Forelimb muscle (tissue), 1 donor: ENCODE measurements at places on chromosomes 7 and 10. TPM values are rescaled to one million over a fixed set of nuclear protein-coding genes. Genes with fewer than 3 reads are reported as not detected.
A peak's percentile ranks its signal among the peaks of the same experiment; 100 is the strongest.

Gene PNLIPRP2
- polyA plus RNA-seq = 0.25 TPM

- DNase-seq = no peak
These were observed 27.0 kb downstream of the MCMBP start for GRCh38 chr10:119845656-119846055.

DNA sequence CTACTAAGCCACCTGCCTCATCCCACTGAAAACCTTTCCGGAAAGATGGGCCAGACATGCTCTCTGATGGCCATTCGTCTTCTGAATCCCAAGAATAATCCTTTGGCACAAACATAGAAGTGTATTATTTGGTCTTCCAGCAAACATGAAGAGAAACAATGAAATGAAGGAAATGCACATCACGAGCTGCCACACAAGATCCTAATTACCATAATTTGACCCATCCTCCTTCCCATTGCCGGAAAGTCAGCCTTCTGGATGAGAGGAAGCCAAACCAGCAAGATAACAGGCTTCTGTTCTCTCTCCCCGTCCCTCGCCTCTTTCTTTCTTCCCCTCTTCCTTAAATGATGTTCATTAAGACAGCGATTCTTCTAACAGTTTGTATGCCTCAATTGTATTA lies 218.9 kb upstream of the KMT2E start:
- no peak for DNase-seq

DNA sequence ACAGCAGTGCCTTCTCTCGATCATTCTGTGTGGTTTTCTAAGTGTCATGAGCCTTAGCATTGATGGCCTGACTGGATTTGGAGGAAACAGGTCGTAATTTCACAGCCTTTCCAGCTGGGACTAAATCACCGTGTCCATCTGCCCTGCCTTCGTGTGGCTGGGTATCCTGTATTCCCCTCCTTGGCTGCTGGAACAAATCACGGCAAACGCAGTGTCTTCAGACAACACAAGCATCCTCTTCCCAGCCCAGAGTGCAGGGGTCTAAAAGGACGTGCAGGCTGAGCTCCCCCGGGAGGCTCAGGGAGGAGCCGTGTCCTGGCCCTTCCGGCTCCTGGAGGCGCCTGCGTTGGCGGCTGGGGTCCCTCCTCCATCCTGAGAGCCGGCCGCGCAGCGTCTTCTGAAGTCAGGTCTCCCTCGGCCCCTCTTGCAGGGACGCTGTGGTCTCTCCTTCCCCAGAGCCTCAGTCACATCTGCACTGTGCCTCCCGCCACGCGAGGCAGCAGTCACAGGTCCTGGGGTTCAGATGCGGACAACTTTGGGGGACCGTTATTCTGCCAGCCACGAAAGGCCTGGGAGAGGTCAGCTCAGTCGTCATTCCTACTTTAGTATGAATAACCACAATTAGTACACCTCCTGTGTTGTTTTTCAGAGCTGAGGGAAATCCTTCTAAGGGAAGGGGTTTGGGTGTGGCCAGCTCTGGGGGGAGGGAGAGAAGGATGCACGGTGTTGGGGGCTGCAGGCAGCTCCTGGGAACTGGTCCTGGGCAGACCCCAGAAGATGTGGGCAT lies 41.1 kb downstream of the FAM20C start:
- DNase-seq = no peak

- DNase-seq = no peak
These were observed 105.7 kb downstream of the CDK14 start for GRCh38 chr7:90701771-90702170.

- no peak for DNase-seq
These were observed 194.9 kb downstream of the GPAM start for GRCh38 chr10:111988646-111989045.

DNA sequence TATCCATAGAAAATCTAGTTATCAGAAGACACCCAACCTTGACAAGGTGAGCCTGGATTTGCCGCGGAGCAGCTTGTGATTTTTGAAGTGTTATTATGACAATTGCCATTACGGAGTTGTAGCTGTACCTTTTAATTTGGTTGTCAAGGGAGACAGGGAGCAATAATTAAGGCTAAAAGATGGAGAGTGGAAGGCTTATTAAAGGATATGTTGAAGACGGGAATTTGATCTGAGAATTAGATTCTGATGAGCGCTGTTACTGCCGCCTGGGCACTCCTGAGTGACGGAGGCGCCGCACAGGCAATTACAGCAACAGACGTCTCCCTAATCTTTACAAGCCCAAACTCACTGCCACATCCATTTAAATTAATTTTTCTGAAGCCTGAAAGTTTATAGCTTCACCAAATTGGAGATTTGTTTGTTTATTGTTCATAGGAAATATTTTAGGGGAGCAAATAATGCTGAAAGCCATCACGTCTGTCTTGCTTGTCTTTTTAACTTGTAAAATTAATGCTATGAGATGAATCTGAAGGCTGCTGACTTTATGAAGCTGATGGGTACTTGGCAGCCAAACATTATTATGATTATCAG lies 475.0 kb upstream of the ADARB2 start:
- DNase-seq = no peak

GRCh38 chr7:136687693-136688322 lies 180.6 kb upstream of the CHRM2 start:
- DNase-seq = no peak

DNA sequence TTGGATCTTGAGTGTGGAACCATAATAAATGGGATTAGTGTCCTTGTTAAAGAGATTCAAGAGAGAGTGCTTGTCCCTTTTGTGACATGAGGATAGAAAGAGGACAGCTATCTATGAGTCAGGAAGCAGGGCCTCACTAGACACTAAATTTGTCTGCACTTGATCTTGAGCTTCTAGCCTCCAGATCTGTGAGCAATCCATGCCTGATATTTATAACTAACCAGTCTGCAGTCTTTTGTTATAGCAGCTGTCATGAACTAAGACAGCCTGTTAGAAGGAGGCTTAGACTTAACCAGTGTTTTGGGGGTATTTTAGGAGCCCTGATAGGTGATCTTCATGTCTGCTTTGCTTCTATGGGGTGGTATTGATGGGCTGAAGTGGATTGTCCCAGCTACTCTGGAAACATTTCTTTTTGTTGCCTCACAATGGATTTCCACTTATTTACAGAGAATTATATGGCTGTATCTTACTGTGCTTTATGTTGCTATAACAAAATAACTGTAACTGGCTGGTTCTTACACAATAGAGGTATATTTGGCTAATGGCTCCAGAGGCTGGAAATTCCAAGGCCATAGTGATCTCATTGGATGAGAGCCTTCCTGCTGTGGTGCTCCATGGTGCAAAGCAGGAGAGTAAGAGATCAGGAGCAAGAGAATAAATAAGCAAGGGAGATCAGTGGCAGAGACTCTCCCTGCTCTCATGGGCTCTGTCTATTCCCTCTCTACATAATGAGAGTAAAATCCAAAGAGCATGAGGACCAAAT lies 23.4 kb upstream of the AKR1C3 start:
- DNase-seq = no peak

- DNase-seq = no peak
These were observed 15.5 kb downstream of the AGAP3 start for GRCh38 chr7:151101621-151102396.

GRCh38 chr7:32169228-32169627 lies 99.0 kb upstream of the PDE1C start:
- no peak for DNase-seq

DNA sequence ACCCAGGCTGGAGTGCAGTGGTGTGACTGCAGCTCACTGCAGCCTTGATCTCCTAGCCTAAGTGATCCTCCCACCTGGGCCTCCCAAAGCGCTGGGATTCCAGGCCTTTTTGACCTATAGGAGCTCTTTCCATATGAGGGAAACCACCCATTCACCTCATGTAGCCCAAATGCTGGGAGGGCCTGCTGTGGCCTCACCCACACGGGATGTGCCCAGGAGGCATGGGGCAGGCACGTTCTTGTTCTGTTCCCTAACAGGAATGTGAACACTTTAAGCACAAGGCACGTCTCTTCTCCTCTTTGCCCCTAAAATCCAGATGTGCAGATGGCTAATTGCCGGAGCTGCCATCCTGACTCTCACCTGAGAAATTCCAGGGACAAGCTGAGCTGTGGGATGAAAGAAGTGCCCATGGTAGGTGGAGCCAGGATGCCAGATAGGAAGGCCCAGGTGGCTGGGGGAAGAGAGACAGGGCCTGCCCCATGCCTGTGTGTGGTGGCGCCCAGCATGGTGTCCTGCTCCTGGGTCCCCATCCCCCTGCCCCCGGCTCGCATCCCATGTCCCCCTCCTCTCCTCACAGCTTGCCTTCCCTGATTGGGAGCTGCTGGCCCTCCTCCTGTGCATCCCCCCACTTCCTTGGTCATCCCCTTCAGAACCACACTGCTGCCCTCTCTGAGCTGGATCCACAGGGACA lies 17.3 kb downstream of the CAMK2B start:
- DNase-seq = no peak

DNA sequence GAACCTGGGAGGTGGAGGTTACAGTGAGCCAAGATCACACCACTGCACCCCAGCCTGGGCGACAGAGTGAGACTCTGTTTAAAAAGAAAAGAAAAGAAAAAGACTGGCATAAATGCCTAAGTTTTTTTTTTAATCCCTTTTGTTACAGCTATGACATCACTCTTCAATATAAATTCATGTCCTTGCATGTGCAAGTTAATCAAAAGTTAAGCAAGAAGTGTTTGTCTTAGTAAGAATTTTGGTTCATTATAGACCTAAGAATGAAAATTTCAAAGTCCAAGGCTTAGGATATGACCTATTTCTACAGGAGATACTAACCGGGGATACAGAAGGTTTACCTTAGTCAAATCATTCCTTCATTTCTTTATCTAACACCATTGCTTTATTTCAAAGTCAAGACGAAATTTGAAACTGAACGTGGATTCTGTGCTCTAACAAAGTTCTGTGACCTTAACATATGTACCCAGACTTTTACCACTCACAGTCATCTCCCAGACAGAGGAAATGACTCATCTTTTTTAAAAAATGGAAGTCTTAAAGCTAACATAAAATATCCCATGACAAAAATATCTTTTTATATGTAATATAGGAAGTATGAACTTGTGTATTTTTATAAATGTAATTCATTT lies 29.3 kb upstream of the ITGB8 start:
- no peak for DNase-seq

Gene TFEC
- 1.2 TPM for polyA plus RNA-seq

Gene TUBAL3
- polyA plus RNA-seq = 0.20 TPM

GRCh38 chr7:112701456-112701855 lies 88.7 kb downstream of the TMEM168 start:
- no peak for DNase-seq

DNA sequence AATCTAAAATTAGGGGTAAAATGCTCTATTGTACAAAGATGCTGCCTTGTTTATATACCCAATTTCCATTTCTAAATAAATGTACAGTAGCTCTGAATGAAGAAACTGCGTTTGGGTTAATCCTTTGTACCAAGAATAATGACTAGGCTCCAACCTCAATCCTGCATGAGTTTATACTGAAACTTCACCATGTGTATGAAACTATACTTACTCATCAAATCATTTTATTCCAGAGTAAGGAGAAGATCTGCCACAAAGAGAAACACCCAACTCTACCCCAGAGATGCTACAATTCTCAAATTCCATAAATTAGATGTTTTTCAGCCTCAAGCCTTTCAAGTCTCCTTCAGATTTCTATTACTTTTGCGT lies 53.8 kb upstream of the AKR1E2 start:
- DNase-seq = no peak

Gene TSPAN12
- 67.6 TPM for polyA plus RNA-seq

- DNase-seq = peak; percentile 6
These were observed 988.6 kb downstream of the SORCS1 start for GRCh38 chr10:106175760-106176377.
